ENCODE measurements at places on chromosomes 3 and 15.
A peak's percentile ranks its signal among the peaks of the same experiment; 100 is the strongest.

DNA sequence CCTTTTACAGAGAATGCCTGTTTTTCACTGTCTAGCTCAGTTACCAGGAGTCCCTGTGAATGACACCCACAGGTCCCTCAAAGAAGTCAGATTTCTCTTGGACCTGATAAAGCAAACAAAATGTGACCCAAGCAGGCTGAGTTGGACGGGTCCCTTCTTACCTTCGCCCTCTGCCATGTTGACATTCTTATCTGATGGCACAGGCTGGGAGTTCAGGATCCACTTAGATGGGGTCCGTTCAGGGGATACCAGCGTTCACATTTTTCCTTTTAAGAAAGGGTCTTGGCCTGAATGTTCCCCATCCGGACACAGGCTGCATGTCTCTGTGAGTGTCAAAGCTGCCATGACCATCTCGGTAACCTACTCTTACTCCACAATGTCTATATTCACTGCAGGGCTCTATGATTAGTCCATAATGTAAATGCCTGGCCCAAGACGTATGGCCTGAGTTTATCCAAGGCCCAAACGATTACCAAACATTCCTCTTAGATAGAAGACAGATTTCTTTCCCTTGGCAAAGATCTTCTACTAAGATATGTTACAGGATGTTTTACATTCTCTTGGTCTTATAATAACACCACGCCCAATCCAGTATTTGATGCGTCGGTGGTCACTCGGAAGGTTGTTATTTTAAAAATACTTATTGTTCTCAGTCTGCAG, 179.1 kb downstream of the THSD4 start:
- DNase-seq, result no peak

DNA sequence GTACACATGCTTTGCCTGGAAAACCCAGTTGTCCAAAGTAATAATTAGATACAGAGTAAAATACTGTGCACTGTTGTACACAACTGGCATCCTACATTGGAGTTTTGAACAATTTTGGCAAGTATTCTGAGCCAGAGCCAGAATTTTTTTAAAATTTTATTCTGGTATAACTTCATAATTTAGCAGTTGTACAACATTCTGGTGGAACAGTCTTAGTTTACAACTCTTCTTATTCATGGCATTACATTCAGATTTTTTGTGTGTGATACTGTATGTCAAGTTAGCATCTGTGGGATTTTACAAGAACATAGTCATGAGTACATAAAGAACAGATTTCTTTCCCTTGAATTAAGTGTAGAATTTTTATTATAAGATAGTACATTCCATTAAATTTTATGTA, 67.5 kb downstream of the SLC49A4 start:
- DNase-seq, result no peak

DNA sequence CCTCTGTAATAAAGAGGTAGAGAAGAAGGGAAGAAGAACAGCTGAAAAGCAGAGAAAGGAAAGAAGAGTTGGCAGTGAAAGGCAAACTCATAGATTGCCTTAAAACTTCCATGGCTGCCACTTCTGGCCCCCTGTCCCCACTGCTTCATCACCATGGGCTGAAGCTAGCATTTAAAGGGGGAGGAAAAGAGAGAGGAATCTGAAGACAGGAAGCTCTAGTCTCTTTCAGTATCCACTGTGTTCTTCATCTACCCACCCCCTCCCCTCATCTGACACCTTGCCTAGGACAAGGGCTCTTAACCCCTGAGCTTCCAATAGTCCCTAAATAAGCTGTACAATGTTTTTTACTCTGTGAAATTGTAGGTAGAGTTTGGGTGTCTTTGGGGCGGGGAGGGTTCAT, 60.6 kb downstream of the ALCAM start:
- DNase-seq, result no peak

GRCh38 chr3:12175137-12175593, 16.5 kb upstream of the TIMP4 start:
- no peak for DNase-seq

DNA sequence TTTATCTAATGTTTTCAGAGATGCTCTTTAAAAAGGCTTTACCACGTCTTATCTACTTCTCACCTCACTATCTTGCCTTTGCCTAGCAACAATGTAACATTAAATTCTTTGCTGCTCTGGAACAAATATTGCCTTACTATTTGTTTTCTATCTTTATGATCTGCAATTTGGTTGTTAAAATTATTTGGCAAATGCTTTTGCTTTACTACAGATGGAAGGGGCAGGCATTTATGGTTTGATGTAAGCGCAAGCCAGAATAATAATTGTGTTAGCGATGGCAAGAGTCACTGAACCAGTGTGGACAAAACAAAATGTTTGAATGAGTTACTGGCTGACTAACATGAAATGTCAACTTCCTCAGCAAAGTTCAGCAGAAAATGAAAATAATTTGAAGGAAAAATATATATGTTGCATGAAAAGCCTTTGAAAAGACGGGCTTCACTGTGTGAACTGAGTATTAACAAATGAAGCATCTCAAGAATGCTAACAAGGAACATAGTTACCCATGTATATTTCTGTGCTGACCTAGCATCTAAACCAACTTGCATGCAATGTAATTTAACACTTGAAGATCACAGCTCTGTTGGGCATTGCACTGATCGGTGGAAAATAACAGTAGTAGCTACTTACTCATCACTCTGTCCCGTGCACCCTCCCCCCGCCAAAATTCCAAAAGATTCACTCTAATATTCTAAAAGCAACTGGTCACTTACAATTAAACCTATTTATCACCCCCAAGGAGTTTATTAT, 454.0 kb upstream of the ARHGEF26 start:
- DNase-seq, result no peak

DNA sequence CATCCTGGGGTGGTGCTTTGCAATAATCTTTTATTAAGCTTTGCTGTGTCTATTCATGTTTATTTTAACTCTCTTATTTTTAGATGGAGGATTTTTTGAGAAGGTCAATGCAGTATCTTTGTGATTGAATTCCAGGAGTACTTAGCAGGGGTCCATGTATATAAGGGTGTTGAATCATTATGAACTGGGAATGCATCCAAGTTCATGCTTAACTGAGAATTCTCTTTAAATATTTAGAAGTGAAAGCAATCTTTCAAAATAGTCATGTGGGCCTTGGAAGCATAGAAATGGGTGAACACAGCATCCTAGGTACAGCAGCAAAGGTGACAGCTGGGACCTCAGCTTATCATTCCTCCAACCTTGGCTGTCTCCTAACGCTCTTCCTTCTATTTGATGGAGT, 27.3 kb downstream of the SPTSSB start:
- DNase-seq, result no peak

- no peak for DNase-seq
These were observed 42.3 kb downstream of the SNRK start for GRCh38 chr3:43328653-43329052.

- DNase-seq, result no peak
These were observed 108.8 kb downstream of the RAB11A start for GRCh38 chr15:65978110-65978509.

DNA sequence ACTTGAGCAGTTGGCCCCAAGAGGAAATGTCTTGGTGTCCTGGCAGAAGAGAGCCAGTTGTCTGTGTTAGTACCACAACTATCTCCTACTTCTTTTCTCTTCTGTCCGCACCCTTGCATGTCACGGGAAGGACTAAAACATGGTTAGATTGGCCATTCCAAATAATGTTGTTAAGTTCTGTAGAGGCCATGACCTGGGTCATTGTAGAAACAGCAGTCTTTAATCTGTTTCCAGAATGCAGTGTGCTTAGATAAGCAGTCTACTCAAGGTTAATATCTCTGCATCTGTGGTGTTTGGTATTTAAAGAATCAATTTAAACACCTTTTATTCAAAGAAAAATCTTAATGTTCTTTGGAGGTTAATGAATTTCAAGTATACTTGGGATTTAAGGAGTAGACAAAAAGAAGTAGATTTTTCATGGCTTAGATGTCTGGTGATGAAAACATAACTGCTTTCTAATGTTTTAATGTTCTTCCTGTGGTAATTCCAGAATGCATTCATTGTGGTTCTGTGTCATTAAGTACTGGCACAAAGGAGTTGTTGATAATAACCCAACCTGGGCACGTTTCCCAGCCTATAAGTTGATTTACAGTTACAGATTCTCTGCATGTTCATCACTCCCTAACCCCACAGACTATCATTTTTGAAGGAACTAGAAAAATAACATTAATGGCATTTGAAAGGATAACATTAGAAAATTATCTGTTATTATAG, 58.9 kb downstream of the TMEM108 start:
- no peak for DNase-seq

DNA sequence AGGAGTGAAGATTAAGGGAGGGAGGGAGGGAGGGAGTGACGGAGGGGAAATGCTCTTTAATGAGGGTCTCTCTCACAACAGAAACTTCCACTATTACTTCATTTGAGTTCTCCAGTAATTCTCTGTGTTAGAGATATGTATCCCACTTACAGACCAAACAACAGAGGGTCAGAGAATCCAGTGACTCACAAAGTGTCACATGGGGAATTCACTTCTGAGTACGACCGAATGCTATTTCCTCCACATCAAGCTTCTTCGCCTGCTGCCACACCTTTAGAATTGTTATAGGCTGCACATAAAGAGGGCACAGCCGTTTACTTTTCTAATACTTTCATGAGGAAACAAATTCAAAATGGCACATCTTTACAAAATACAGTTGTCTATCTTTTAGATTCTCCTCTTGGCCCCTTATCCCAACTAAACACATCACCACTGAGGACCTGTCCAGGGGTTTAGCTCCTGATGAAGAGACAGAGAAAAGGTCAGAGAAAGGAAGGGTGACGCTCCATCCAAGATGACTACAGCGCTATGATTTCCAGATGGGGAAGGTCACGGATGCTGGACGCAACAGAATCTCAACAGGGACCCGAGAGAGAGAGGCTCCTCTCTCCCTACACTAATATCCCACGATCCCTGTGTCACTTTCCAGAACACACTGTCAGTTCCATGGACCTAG, 119.0 kb downstream of the XXYLT1 start:
- peak; percentile 93 for DNase-seq

- DNase-seq, result no peak
These were observed 86.2 kb downstream of the TGFBR2 start for GRCh38 chr3:30692498-30693130.

DNA sequence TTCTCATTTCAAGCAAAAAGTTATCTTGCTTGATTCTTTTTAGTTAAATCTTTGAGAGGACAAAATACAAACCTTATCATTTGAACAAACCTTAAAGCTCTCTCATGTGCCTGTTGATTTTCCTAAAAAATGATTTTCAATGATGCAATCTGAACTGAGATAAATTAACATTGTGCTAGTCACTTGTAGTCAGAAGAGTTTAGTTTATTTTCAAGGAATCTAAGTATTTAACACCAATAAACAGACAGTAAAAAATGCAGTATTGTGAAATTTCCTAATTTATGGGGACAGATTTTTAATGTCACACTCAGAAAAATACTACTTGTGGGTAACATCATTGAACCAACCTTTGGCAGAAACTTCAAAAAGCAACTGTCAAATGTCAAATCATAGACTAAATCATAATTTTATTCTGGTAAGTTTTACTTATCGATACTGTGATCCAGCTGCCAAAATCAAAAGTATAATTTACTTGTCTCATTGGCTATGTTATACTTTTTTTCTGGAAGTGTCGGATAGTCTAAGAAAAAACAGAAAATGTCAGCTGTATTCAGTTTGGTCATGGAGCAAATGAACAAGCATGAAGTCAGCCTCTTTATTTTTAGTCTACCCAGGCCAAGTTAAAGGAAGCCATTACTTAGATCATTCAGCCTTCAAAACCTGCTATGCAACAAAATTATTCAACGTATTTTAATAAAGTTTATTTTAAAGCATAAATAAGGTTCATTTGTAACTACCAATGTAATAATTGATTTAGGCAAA, 52.4 kb upstream of the FNDC3B start:
- DNase-seq, result no peak

DNA sequence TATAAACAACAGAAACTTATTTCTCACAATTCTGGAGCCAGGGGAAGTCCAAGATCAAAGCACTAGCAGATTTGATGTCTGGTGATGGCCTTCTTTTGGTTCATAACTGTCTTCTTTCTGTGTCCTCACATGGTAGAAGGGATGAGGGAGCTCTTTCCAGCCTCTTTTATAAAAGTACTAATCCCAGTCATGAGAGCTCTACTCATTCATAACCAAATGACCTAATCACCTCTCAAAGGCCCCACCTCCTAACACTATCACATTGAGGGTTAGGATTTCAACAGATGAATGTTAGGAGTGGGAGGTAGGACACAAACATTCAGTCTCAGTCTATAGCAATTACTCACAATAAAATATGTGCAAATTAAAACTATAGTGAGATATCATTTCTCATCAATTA, 50.1 kb upstream of the UBE2E2 start:
- DNase-seq, result no peak

GRCh38 chr3:111517801-111518200, 24.2 kb upstream of the CD96 start:
- no peak for DNase-seq

DNA sequence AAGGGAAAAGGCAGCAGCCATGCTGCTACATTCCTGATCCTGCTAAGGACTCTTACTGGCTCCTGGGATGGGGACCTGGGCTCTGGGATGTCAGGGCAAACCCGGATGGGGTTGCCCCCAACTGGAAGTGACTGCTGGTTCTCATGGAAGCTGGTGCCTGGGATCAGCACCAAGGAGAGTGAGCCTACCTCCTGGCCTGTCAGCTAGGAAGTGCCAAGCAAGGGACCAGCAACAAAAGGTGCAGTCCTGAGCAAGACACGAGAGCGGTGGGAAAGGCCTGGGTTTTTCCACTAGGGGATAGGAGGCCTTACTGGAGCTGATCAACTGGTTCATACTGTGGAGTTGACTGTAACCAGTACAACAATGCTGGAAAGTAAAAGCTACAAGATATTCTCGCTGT, 47.9 kb upstream of the SYNM start:
- DNase-seq, result no peak

DNA sequence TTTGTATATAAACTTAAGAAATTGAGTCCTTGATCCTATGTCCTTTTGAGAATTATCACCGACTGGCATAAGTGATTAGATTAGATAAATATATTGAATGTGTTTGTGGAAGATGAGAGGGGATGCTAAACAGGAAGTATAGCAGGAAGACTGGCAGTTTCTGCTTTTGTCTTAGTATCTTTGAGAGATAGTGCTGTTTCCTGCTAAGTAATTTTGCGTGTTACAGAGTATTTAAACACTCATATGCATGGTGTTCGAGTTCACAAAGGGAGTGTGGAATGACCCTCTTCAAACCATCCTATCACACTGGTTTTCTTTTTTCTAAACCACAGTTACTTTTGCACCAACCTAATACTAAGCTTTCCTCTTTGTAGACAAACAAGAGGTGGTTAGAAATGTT, 106.0 kb downstream of the KLHL25 start:
- DNase-seq, result no peak

Measured in pulmonary artery endothelial cell (primary cell).